ENCODE measurements at places on chromosomes 7 and 10. TPM values are rescaled to one million over a fixed set of nuclear protein-coding genes. Genes with fewer than 3 reads are reported as not detected.

DNA sequence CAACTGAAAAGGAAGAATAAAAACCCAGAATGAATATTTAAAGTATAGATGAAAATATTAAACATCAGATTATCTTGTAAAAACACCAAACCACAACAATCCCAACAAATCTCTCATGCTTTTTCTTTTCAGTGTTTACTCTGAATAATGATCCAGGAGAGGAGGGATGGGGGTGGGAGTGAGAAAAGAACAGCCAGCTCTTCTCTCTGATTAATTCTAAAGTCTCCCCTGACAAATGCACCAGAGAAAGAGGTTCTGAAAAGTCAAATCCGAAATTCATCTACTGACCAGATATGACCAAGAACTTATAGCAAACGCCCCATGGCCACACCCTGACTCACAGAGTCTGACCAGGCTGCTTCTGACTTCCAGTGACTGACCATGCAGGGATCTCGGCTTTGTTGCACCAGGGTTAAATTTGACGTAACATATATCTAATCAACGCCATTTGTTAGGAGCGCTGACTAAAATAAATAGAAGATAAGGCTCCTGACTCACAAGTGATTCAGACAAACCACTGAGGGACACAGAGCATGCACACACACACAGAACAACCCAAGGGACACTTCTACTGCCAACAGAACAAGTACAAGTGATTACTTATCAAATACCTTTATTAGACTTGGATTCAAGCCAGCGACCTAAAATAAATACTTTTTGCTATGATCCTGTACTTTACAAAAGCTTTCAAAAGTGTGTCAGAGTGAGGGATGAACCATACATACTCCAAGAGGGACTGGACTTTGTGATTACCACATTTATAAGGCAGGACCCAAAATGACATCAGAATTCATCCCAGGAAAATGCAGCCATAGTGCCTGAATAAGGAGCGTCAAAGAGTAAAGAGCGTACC lies 9.3 kb upstream of the SPOCK2 start:
- peaks cover 9% of the 10 kb centered on the region for H3K4me1 ChIP-seq
- peaks cover 10% of the 10 kb centered on the region for H3K36me3 ChIP-seq
- H3K4me3 ChIP-seq, result no peak overlapping the region
- H3K27ac ChIP-seq, result no peak overlapping the region

- H3K4me1 ChIP-seq, result no peaks in the 10 kb centered on the region
- H3K27me3 ChIP-seq, result no peaks in the 10 kb centered on the region
- DNase-seq, result no peak
- peaks cover 15% of the 10 kb centered on the region for H3K36me3 ChIP-seq
- no peak overlapping the region for H3K27ac ChIP-seq
Measured at GRCh38 chr7:153389261-153389660, 629.7 kb downstream of the ACTR3B start.

- H3K27me3 ChIP-seq, result no peaks in the 10 kb centered on the region
- peaks cover 9% of the 10 kb centered on the region for H3K4me1 ChIP-seq
- no peak for DNase-seq
- no peak overlapping the region for H3K4me3 ChIP-seq
Measured at GRCh38 chr7:53475776-53476175, 440.3 kb downstream of the POM121L12 start.

GRCh38 chr7:154371424-154371823 lies 319.2 kb downstream of the DPP6 start:
- H3K27ac ChIP-seq, result no peak overlapping the region
- no peak overlapping the region for H3K4me3 ChIP-seq
- H3K4me1 ChIP-seq, result no peaks in the 10 kb centered on the region
- H3K36me3 ChIP-seq, result no peaks in the 10 kb centered on the region

DNA sequence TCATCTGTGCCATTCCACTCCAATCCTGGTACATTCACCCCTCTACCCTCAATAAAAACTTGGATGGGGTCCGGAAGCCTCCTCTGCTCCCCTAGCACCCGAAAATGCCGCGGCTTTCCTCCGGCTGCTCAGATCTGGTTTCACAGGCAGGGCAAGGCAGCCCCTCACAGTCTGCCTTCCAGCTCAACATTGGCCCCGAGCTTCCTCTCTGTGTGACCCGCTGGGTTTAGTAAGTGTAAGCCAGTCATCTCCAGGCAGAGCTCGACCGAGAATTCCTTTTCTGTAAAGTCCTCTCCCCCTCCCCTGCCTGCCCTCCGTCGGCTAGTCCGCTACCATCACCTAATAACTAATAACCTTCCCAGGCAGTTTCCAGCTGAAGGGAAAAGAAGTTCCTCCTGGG lies 3.4 kb downstream of the INHBA start:
- peaks cover 78% of the 10 kb centered on the region for H3K27me3 ChIP-seq
- H3K4me1 ChIP-seq, result peaks cover 29% of the 10 kb centered on the region
- DNase-seq, result no peak
- H3K27ac ChIP-seq, result no peak overlapping the region

GRCh38 chr10:103451831-103452505 lies at the start of gene CALHM2:
Gene CALHM2 (minus strand): TSS chr10:103452370. CDS start chr10:103449941, 2,429 bp downstream.
- no peak within 1 kb of the TSS for H3K27ac ChIP-seq
- H3K27me3 ChIP-seq, result no peaks in the 10 kb centered on the region
- no peak within 1 kb of the TSS for H3K4me3 ChIP-seq

DNA sequence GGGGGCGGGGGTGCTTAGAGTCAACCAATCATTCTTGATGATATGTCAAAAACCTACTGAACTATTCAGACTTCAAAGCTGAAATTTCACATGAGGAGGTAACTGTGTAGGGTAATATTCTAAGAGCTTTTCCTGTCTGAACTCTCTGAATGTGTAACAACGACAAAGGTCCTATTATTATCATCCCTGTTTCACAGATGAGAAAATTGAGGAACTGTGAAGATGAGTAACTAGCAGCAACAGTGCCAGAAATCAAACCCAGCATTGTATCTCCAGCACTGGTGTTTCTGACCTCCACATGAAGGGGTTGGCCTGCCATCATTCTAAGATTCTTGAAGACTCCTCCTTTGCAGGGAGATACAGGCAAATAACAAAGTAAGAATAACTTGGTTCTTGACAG lies 294.7 kb upstream of the AOAH start:
- no peak for DNase-seq
- H3K27ac ChIP-seq, result no peak overlapping the region
- H3K4me3 ChIP-seq, result no peak overlapping the region

GRCh38 chr7:140604760-140605159 lies 35.9 kb downstream of the DENND2A start:
- H3K36me3 ChIP-seq, result peaks cover 10% of the 10 kb centered on the region
- no peak for DNase-seq
- no peak overlapping the region for H3K4me3 ChIP-seq
- peak overlapping the region; percentile 14 for H3K27ac ChIP-seq

GRCh38 chr7:94510582-94511496 lies 1.2 kb downstream of the CASD1 start:
- H3K4me1 ChIP-seq, result peaks cover 52% of the 10 kb centered on the region
- DNase-seq, result peak; percentile 31
- H3K27ac ChIP-seq, result peak overlapping the region; percentile 91
- peak overlapping the region; percentile 90 for H3K4me3 ChIP-seq
- no peaks in the 10 kb centered on the region for H3K27me3 ChIP-seq
- H3K36me3 ChIP-seq, result no peaks in the 10 kb centered on the region

- no peak overlapping the region for H3K27ac ChIP-seq
- H3K36me3 ChIP-seq, result no peaks in the 10 kb centered on the region
- H3K27me3 ChIP-seq, result no peaks in the 10 kb centered on the region
- no peak for DNase-seq
- no peak overlapping the region for H3K4me3 ChIP-seq
Measured at GRCh38 chr10:3814838-3815220, 29.8 kb upstream of the KLF6 start.

GRCh38 chr7:68689087-68689433 lies 909.2 kb upstream of the AUTS2 start:
- no peaks in the 10 kb centered on the region for H3K36me3 ChIP-seq
- peaks cover 46% of the 10 kb centered on the region for H3K4me1 ChIP-seq
- no peak overlapping the region for H3K27ac ChIP-seq
- no peak overlapping the region for H3K4me3 ChIP-seq
- DNase-seq, result no peak

GRCh38 chr7:24597014-24597413 lies 23.8 kb downstream of the PALS2 start:
- peaks cover 2% of the 10 kb centered on the region for H3K36me3 ChIP-seq
- no peaks in the 10 kb centered on the region for H3K27me3 ChIP-seq
- no peak overlapping the region for H3K4me3 ChIP-seq
- H3K27ac ChIP-seq, result no peak overlapping the region
- H3K4me1 ChIP-seq, result no peaks in the 10 kb centered on the region
- DNase-seq, result no peak

GRCh38 chr7:23964715-23965114 lies 254.7 kb downstream of the STK31 start:
- H3K36me3 ChIP-seq, result no peaks in the 10 kb centered on the region
- no peak for DNase-seq
- peaks cover 16% of the 10 kb centered on the region for H3K4me1 ChIP-seq

GRCh38 chr10:118139321-118139720 lies 92.6 kb upstream of the RAB11FIP2 start:
- H3K4me3 ChIP-seq, result no peak overlapping the region
- no peaks in the 10 kb centered on the region for H3K27me3 ChIP-seq
- H3K27ac ChIP-seq, result no peak overlapping the region
- no peaks in the 10 kb centered on the region for H3K4me1 ChIP-seq
- no peak for DNase-seq
- H3K36me3 ChIP-seq, result no peaks in the 10 kb centered on the region

GRCh38 chr10:61933859-61934555 lies 32.5 kb downstream of the ARID5B start:
- no peaks in the 10 kb centered on the region for H3K27me3 ChIP-seq
- peaks cover 15% of the 10 kb centered on the region for H3K4me1 ChIP-seq
- no peak overlapping the region for H3K27ac ChIP-seq
- no peak overlapping the region for H3K4me3 ChIP-seq

DNA sequence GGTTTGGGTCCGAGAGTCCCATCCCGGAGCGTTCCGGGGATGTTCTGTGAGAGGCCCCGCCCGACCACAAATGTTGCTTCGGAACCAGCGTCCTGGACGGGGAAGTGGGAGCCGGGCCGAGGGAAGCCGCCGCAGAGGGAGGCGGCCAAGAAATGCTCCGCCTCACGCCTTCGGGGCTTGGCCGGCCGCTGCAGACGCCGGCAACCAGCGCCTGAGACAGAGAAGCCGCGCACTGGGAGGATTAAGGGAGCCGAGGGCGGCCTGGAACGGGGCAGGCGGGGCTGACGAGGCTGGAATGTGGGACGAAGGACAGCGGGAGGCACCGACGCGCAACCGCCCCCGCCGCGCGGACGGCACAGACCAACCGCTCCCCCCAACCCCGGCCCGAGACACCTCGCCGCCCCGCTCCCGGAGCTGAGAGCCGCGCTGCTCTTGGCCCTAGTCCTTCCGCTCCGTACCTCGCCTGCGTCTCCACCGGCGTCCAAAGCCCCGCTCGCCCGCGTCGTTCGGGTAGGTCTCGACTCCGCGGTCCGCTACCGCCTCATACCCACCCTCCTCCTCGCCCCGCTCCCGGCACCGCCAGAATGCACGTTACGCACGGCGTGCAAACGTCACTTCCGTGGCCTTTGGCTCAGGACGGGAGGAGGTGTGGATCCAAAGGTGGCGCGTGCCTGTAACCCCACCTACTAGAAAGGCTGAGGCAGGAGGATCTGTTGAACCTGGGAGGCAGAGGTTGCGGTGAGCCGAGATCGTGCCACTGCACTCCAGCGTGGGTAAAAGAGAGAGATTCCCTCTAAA lies 36.7 kb upstream of the KCTD7 start:
- no peaks in the 10 kb centered on the region for H3K36me3 ChIP-seq
- peaks cover 31% of the 10 kb centered on the region for H3K4me1 ChIP-seq
- DNase-seq, result peak; percentile 77
- peak overlapping the region; percentile 99 for H3K27ac ChIP-seq

DNA sequence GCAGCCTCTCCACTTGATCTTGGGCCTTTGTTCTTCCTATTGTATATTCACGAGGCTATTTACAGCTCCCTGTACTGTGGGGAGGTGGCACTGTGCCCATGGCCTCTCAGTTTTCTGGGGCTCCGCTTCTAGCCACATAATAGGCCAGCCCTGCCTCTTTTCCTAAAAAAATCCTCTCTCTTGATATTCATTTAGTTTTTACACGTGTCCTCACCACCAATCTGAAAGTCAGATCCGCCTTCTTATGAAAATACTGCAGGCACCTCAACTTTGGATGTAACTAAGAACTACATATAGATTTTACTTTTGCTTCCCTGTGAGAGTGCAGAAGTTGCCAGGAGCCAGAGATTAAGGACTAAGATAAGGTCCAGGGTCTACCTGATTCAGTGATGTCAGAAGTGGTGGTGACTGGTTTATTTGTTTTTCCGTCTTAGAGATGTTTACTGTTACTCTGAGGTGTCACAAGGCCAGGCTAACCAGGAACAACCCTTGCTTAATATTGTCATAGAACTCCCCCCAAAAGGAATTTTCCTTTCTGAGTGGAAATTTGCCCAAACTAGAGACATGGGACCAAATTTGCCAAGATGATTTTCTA lies 7.8 kb downstream of the BAMBI start:
- H3K27ac ChIP-seq, result no peak overlapping the region
- DNase-seq, result no peak
- H3K4me1 ChIP-seq, result peaks cover 33% of the 10 kb centered on the region
- peaks cover 23% of the 10 kb centered on the region for H3K27me3 ChIP-seq

DNA sequence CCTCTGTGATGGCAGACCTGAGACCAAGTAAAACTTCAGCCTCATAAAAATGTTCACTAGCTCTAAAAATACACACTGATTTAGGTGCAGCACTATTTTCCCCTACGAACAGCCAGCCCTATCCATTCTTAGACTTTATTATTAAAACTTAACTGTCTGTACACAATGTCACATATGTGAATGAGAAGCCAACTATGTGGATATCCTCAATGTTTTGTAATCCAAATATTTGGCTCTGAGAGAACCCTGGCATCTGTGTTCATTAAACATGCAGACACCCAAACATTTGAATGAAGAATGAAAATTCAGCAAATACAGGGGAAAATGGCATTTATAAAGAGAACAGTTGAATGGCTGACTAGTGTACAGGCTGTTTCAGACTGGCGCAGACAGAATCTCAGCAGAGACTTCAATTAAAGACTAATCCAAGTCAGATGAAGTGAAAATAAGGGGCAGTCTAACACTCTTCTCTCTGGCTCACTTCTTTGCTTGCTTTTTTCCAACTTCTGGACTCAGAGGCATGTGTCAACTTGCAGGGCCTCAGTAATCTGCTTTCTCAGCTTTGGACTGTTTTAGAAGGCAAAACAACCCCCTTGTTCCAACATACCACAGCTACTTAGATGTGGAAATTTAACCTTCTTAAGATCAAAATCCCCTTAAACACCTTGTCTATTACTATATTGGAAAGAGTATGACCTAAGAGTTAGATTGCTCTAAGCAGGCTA lies 47.4 kb upstream of the FAM180A start:
- H3K27me3 ChIP-seq, result peaks cover 3% of the 10 kb centered on the region
- DNase-seq, result no peak
- no peak overlapping the region for H3K4me3 ChIP-seq
- H3K36me3 ChIP-seq, result no peaks in the 10 kb centered on the region
- peaks cover 6% of the 10 kb centered on the region for H3K4me1 ChIP-seq
- H3K27ac ChIP-seq, result no peak overlapping the region

The AS3MT gene
- total RNA-seq, result 10.4 TPM

The CUZD1 gene
- not detected for total RNA-seq

The IL2RA gene
- total RNA-seq, result not detected

The SLC13A1 gene
- not detected for total RNA-seq

The HOXA9 gene
- 10.0 TPM for total RNA-seq

The CXCL12 gene
- 3.6 TPM for total RNA-seq

The CPED1 gene
- total RNA-seq, result 4.3 TPM

The PDE6C gene
- total RNA-seq, result not detected

The PRPS1L1 gene
- total RNA-seq, result not detected

The AKR1E2 gene
- total RNA-seq, result 3.9 TPM

The SPDYE1 gene
- not detected for total RNA-seq

Measured in neural crest cell (in vitro differentiated cells).